Activated T-helper 1 cell treated with Interleukin-2 at 50 U/mL for 16 hours (primary cell): ENCODE measurements at places on chromosomes 12 and 14.
A peak's percentile ranks its signal among the peaks of the same experiment; 100 is the strongest.

DNA sequence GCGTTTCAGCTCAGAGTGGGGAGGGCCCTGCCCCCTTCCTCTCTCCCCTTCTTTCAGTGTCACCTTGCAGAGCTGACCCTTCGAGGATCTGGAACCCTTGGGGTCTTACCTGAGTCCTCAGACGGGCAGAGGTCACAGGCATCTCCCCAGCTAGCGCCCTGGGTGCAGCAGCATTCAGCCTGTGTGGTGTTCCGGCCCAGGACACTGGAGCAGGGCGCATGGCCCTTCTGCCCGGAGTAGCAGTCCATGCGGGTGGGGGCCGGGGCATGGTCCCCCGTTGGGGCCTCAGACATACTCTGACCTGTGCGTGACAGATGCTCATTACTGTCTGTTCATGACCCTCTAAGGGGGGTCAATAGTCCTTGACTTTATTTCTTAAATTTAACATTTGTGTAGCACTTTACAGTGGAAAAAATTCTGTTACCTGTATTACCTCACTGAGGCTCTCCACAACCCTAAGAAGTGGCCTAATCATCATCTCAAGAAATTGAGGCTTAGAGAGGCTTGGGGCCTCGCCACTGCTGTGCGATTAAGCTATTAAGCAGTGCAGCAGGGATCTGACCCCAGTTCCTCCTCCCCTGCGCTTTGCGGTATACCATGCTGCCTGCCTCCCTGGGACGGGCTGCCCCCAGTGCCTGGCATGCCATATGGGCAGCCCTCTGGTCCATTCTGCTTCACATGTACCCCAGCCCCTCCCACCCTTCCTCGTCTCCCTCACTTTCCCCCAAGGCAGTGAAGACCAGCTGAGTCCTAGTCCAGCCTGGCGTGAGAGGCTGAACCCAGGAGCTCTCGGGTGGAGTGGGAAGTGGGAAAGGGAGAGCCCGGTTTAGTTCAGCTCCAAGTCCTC is 11.5 kb downstream of the ISCA2 start:
- DNase-seq, result no peak

GRCh38 chr14:92455231-92455630 is 58.4 kb upstream of the RIN3 start:
- DNase-seq, result no peak

GRCh38 chr12:13980538-13981295 is 685 bp downstream of the GRIN2B start:
- DNase-seq, result no peak

- no peak for DNase-seq
Observed at GRCh38 chr14:69882116-69882864, 3.1 kb downstream of the SMOC1 start.

GRCh38 chr12:127596891-127597290 is 670.1 kb upstream of the TMEM132C start:
- DNase-seq, result no peak

GRCh38 chr14:101235335-101236103 is 325.8 kb upstream of the DIO3 start:
- DNase-seq, result no peak

GRCh38 chr12:124609041-124609989 is 41.9 kb upstream of the NCOR2 start:
- DNase-seq, result peak; percentile 85

DNA sequence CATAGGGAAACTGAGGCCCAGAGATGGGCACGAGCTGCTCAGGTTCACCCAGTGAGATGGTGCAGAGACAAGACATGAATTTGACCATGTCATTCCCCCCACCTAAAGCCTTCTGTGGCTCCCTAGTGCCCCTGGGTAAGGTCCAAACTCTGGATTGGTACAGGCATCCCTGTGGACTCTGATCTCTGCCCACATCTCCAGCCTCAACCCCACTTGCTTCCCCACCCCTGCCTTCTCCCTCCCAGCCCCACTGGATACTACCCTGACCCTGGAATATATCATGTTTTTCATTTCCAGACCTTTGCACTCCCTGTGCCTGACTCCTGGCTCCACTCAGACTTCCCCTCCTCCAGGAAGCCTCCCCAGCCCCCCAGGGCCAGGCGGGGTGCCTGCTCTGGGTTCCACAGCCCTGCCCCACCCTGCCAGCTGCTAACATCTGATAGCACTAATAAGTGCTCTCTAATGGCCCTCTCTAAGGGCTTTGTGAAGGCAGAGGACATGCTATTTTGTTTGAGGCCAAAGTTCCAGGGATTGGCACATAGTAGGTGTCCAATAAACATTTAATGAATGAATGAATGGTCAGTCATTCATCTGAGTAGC is 1.1 kb upstream of the SDSL start:
- no peak for DNase-seq

DNA sequence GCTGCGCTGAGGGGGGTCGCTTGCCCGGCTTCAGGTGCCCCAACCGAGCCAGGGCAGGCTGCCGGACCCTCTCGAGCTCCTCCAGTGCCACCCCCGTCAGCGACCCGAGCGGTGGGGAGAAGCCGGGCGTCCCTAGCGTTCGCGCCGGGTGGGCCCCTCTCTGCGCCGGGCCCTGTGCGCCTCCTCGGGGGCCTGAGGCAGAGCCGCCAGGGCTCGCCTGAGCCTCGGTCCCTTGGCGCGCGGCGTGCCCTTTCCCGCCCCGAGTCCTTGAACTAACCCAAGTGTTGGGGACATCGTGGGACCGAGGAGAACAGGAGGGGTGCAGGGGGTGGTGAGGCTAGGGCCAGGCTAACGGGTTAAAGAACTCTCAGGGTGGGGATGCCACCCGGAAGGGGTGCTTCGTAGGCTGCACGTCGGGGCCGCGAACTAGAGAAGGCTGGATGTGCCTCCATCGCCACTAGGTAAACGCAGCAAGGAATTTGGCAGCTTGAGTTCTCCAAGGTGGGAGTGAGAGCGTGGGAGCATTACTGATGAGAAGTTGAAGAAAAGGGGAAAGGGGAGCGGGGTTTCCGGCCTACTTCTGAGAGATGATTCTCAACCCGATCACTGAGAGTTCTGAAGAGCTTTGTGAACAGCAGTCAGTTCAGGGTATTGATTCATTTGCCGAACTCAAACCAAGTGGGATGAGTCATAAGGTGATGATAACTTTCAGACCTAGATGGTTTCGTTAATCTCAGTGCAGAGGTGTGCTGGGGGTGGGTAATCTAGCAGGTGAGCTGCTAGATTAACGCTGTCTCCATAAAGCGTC is 618 bp downstream of the RNF34 start:
- peak; percentile 20 for DNase-seq

- DNase-seq, result no peak
Observed at GRCh38 chr12:60070552-60070951, 474.7 kb downstream of the SLC16A7 start.

DNA sequence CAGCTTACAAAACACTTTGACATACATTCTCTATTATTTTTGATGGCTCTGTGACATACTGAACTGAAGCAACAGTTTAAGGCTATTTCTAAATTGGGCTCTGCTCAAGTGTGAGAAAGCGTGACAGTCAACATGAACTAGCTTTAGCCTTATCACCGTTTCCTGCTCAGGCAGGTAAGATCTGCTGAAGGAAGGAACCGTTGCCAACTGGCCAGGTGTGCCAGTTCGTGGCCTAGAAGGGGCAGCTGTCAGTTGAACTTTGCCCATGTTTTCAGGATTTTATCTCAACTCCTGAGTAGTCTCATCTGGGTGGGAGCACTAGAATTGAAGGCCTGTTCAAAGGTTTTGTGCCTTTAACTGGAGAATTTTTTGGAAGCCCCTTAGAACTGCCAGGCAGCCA is 79.5 kb downstream of the ETV6 start:
- DNase-seq, result no peak

DNA sequence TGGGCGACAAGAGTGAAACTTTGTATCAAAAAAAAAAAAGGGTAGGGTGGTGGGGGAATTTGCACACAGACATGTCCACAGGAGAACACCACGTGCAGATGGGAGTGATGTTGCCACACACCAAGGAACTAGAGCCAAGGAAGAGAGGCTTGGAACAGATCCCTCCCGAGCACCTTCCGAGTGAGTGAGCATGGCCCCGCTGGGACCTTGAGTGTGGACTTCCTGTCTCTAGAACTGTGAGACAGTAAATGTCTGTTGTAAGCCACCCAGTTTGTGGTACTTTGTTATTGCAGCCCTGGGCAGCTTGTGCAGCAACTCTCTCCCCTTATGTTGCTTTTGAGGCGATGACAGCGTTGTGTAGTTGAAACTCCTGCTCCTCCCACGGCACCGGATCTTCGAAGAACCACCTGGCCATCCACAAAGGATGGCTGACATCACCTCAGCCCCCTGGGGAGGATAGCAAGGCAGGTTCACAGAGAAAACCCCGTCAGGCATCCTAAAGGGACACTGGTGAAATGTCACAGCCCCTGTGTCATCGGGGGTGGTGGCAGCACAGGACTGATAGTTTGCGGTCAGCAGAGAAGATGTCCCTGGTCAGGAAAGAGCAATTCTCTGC is 54.7 kb upstream of the PLEKHG3 start:
- DNase-seq, result no peak

DNA sequence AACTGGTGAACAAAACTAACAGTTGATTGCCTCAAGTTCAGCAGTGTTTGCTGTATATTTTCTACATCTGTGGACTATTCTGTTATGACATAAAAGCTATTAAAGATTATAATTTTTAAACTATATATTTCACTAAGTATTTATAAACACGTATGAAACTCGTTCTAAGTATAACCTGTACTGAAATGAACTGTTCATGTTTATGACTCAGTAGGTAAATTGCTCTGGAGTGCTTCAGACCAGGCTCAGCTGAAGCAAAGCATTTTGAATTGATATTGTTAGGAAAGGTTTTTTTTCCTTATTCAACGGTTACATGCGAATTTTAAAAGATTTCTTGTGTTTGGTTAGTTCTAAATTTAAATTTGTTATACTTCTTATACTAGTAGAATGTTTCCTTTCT is 151.3 kb downstream of the RAD51B start:
- no peak for DNase-seq

DNA sequence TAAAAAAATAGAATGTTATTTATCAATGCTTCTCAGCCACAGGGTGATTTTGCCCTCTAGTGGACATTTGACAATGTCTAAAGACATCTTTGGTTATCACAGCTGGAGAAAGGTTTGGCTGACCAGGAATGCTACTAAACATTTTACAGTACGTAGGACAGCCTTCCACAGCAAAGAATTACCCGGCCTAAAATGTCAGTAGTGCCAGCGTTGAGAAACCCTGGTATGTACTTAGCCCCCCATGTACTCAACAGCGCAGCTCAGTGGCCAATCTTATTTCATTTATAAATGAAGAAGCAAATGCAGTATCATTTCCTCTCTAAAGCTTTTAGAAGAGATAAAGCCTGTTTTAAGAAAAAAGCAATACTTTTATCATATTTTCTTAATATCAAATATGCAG is 5.8 kb downstream of the MARK3 start:
- no peak for DNase-seq

- no peak for DNase-seq
Observed at GRCh38 chr12:77001276-77001675, 64.1 kb downstream of the E2F7 start.

DNA sequence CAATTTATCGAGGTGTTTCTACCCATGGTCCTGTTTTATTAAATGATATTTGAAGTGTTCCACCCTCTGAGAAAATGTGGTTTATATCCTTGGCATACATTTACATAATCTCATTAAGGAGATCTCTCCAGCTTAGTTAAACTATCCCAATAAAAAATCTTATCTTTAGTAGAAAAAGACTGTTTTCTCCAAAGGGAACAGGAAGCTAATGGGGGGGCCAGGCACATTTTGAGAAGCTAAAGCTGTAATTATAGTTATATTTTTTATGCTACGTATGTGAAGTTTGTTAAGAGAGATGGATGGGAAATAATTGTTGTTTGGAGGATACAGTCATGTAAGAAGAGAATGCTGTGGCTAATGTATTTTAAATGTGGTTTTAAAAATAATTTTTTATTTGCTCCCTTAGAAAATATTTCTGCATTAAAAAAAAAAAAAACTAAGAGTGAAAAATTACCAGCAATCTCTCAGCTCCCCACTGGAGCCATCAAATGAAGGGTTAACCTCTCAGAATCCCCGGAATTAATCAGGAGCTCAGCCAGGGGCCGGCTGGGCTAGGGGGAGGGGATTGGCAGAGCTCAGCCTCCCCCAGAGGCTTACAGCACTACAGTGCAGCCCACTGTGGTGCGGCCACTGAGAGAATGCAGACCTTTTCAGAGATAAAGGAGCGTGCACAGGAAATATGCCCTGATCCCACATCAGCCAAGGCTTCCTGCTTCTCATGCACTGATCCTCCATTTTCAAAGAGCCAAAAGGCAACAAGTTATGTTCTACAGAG is 185.8 kb downstream of the EGLN3 start:
- no peak for DNase-seq

DNA sequence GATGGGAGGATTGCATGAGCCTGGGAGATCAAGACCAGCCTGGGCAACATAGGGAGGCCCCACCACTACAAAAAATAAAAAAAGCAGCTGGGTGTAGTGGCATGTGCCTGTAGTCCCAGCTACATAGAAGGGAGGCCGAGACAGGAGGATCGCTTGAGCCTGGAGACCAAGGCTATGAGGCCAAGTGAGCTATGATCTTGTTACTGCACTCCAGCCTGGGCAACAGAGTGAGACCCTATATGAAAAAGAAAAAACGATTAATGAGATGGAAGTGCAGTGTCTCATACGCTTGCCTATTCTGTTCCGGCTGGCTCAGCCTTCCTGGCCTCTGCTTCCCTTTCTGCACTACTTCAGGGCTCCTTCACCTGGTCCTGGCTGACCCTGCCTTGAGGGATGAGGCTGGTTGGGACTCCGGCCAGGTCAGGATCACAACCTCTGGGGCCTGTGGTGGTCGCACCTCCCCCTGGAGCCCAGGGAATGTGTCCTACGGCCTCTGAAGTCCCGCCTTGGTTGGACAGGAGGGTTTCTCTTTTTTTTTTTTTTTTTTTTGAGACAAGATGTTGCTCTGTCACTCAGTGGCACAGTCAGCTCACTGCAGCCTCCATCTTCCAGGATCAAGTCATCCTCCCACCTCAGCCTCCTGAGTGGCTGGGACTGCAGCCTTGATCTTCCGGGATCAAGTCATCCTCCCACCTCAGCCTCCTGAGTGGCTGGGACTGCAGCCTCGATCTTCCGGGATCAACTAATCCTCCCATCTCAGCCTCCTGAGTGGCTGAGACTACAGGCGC is 10.7 kb downstream of the TEDC1 start:
- DNase-seq, result no peak

- DNase-seq, result no peak
Observed at GRCh38 chr12:122966743-122967550, 684 bp upstream of the ABCB9 start.

DNA sequence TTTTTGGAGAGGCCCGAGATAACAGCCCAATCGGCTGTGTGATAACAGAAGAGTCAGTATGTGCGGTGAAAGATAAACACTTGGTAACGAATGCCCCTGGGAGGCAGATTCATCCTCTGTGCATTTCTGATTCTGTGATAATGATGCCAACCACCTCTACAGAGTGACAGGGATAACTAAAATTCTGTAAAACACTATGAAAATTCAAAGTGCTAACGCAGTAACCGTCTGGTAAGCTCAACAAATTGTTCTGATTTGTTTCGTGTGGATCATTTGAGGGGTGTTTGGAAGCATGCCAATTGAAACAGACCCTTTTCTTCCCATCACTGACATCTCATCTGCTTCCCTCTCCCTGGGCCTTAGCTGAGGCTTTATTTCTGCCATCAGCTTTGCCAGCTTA is 76.3 kb downstream of the ESR2 start:
- no peak for DNase-seq
